ENCODE measurements at places on chromosomes 12 and 14.

GRCh38 chr14:45838597-45838996 is 585.6 kb upstream of the MIS18BP1 start:
- no peak for DNase-seq

- no peak for DNase-seq
These were observed 74.4 kb upstream of the CRY1 start for GRCh38 chr12:107167756-107168155.

DNA sequence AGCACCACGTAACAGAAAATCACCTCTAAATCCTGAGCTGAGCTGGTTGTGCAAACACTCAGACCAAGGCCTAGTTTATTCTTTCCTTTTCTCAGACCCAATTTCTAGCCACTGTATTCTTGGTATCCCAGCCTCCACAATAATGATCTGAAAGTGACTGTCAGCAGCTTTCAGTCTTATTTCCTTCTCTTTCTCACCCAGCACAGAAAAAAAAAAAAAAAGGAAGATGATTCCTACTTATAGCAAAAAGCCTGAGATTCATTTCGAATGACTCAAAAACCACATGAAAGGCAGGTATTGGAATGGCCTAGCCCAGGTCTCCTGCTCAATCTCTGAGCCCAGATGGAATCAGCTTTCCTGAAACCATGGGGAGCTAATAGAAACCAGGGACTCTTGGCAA is 298.6 kb upstream of the PPFIA2 start:
- no peak for DNase-seq

GRCh38 chr12:3195859-3196483 is 118.8 kb downstream of the TSPAN9 start:
- no peak for DNase-seq

- DNase-seq = no peak
These were observed 14.2 kb downstream of the GZMH start for GRCh38 chr14:24595073-24595808.

GRCh38 chr12:25583545-25583944 is 30.5 kb upstream of the LMNTD1 start:
- no peak for DNase-seq

- DNase-seq = no peak
These were observed 1.9 kb upstream of the DCAF4 start for GRCh38 chr14:72924337-72924736.

GRCh38 chr12:67338426-67338825 is 69.3 kb downstream of the CAND1 start:
- no peak for DNase-seq
